ENCODE measurements at places on chromosomes 4 and X. TPM values are rescaled to one million over a fixed set of nuclear protein-coding genes. Genes with fewer than 3 reads are reported as not detected.

GRCh38 chr4:67776746-67777145 is 22.6 kb upstream of the GNRHR start:
- no peak overlapping the region for H3K27ac ChIP-seq
- DNase-seq = no peak
- H3K4me3 ChIP-seq = no peak overlapping the region
- H3K4me1 ChIP-seq = no peaks in the 10 kb centered on the region
- H3K36me3 ChIP-seq = no peaks in the 10 kb centered on the region
- no peaks in the 10 kb centered on the region for H3K27me3 ChIP-seq

Gene MAML3
- total RNA-seq = 11.1 TPM

DNA sequence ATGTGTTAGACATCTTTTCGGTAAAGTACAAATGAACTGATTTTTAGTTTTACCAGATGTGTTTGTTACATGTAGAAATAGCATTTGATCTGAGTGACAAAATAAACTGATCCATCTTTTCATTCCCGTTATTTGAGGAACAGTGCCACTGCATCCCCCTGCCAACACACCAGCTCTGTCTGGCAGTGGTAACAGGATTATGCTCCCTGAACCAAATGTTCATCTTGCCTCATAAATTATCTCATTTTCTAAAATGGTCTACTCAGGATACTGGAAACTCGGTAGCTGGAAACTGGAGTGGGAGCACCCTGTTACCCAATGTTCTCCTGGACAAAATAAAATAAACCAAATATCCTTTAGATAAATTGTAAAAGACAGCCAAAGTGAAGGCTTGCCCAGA is 171.6 kb downstream of the FAT4 start:
- DNase-seq = no peak
- no peak overlapping the region for H3K27ac ChIP-seq
- no peaks in the 10 kb centered on the region for H3K27me3 ChIP-seq
- no peaks in the 10 kb centered on the region for H3K4me1 ChIP-seq

- H3K27me3 ChIP-seq = no peaks in the 10 kb centered on the region
- H3K4me1 ChIP-seq = no peaks in the 10 kb centered on the region
- no peak overlapping the region for H3K27ac ChIP-seq
Observed at GRCh38 chrX:36407836-36408235, 488.3 kb downstream of the CFAP47 start.

GRCh38 chr4:14078326-14078725 is 450.8 kb upstream of the BOD1L1 start:
- no peaks in the 10 kb centered on the region for H3K27me3 ChIP-seq
- no peak overlapping the region for H3K27ac ChIP-seq
- H3K4me1 ChIP-seq = no peaks in the 10 kb centered on the region
- H3K4me3 ChIP-seq = no peak overlapping the region
- no peak for DNase-seq
- no peaks in the 10 kb centered on the region for H3K36me3 ChIP-seq
